ENCODE measurements at places on chromosomes 5 and 9.

DNA sequence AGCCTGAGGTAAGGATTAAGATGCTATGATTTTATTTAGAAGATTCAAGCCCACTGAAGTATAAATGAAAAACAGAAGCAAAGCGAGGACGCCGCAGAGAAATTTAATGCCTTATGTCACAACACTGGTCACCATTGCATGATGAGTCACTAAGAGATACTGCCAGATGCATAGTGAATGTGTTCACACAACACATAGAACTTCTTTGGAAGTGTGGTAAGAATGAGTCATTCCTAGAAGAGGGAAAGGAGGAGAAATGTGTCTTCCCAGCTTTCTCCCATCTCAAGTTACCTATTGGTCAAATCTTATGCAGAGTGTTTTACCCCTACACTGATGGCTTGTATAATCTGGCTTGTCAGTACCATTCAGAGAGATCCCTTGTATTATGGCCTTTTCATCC is 465.3 kb upstream of the ARRDC3 start:
- no peak for DNase-seq

DNA sequence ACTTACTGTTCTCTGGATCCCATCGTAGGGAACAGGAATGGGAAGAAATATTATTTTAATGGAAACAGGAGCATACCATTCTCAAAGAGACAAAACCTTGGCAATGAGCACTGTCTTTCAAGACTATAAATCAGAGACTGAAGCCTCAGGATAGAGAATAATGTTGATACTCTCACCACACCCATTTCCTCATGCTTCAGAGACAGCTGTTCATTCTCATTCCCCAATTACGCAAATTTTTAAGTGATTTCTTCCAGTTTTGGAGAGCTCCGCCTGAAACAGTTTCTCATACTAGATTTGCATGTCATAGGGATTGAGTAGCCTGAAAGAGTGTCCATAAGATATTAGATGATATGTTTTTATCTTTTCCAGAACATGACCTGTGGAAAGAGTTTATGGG is 290.5 kb upstream of the RASA1 start:
- no peak for DNase-seq

- no peak for DNase-seq
Measured at GRCh38 chr9:79662537-79662956, 90.8 kb downstream of the TLE4 start.

GRCh38 chr9:78676623-78677022 is 379.7 kb downstream of the PSAT1 start:
- no peak for DNase-seq

GRCh38 chr5:6483880-6484382 is 35.3 kb downstream of the UBE2QL1 start:
- no peak for DNase-seq

DNA sequence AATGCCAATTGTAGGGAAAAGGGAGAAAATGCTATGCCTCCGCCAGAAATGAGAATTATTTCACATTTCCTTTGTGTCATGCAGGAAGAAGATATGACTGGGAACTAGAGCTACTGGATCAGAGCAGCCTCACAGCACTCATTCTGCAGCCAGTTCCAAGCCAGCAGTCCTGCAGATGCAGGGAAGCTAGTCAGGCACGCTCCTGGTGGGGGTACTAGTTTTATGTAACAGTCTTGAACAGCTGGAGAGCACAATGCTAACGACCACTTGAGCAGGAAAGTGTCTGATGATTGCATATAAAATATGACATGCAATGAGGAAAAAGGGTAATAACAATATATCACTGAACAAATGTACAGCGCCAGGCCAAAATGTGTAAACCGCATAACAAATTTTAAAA is 21.7 kb downstream of the CDH10 start:
- DNase-seq: no peak

DNA sequence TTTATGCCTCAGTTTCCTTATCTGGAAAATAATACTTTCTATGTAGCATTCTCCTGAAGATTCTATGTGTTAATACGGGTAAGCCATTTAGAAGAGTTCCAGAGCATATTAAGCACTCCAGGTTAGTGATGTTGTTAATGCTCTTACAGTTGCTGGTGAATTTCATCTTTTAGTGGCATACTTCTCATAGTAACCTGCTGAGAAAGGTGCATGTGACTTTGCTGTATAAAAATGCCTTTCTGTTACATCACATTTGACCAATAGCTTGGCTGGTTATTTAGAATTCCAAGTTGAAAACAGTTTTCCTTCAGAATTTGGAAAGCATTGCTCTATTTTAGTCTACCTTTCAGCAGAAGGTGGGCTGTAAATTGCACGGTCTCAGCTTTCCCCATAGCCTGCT is 27.2 kb downstream of the GCNT1 start:
- DNase-seq: no peak

- DNase-seq: no peak
Measured at GRCh38 chr9:112747094-112747493, 3.5 kb upstream of the SNX30 start.

DNA sequence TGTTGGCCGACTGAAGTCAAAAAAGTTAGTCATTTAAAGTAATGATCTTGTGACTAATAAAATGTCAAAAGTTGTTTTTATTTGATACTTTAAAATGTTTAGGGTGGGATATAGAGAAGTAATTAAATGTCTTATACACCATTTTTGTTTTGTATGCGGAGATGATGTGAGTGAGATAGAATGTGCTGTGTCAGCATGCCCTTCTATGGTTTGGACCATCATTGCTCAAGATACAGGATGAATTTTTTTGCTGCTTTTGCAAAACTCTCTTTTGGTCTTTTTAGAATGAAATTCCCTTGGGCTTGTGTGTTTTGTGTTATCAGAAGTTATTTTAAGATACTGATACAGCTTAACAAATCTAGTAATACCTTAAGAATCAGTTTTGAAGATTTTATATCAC is 12.5 kb downstream of the SRFBP1 start:
- DNase-seq: no peak
